Hepatocyte (in vitro differentiated cells): ENCODE measurements at places on chromosomes 11 and 22. TPM values are rescaled to one million over a fixed set of nuclear protein-coding genes. Genes with fewer than 3 reads are reported as not detected.
A peak's percentile ranks its signal among the peaks of the same experiment; 100 is the strongest.

GRCh38 chr11:62689421-62690183 is at the start of gene LRRN4CL:
Gene LRRN4CL, minus strand, starts transcription at chr11:62689530. Its CDS starts 1,022 bp downstream, at chr11:62688508.
- H3K36me3 ChIP-seq: no peaks in the 10 kb centered on the region
- H3K27ac ChIP-seq: peak within 1 kb of the TSS; percentile 60
- peaks cover 6% of the 10 kb centered on the region for H3K4me1 ChIP-seq
- H3K4me3 ChIP-seq: no peak within 1 kb of the TSS

GRCh38 chr11:57500515-57500914 is 15.0 kb downstream of the SLC43A1 start:
- DNase-seq: no peak
- H3K4me3 ChIP-seq: no peak overlapping the region
- no peak overlapping the region for H3K27ac ChIP-seq

- no peaks in the 10 kb centered on the region for H3K27me3 ChIP-seq
- H3K36me3 ChIP-seq: no peaks in the 10 kb centered on the region
- H3K27ac ChIP-seq: peak overlapping the region; percentile 75
- peak; percentile 36 for DNase-seq
- peaks cover 8% of the 10 kb centered on the region for H3K4me1 ChIP-seq
Observed at GRCh38 chr11:118715837-118716260, 36.4 kb upstream of the TREH start.

The RHOD gene
- 43.3 and 47.0 TPM in 2 replicates for total RNA-seq

GRCh38 chr11:128473636-128474035 is 113.7 kb downstream of the ETS1 start:
- peaks cover 24% of the 10 kb centered on the region for H3K4me1 ChIP-seq
- no peak for DNase-seq
- no peaks in the 10 kb centered on the region for H3K27me3 ChIP-seq
- no peaks in the 10 kb centered on the region for H3K36me3 ChIP-seq
- H3K27ac ChIP-seq: no peak overlapping the region
- H3K4me3 ChIP-seq: no peak overlapping the region

- no peak overlapping the region for H3K4me3 ChIP-seq
- no peaks in the 10 kb centered on the region for H3K36me3 ChIP-seq
- no peak for DNase-seq
- H3K27me3 ChIP-seq: no peaks in the 10 kb centered on the region
- H3K27ac ChIP-seq: no peak overlapping the region
Observed at GRCh38 chr22:25219948-25220442, 556 bp downstream of the CRYBB2 start.

GRCh38 chr11:73189315-73189714 is 28.8 kb upstream of the P2RY2 start:
- H3K27me3 ChIP-seq: no peaks in the 10 kb centered on the region
- no peak overlapping the region for H3K27ac ChIP-seq
- H3K36me3 ChIP-seq: no peaks in the 10 kb centered on the region

- H3K4me3 ChIP-seq: no peak overlapping the region
- peak overlapping the region; percentile 81 for H3K27ac ChIP-seq
- DNase-seq: peak; percentile 67
- no peaks in the 10 kb centered on the region for H3K27me3 ChIP-seq
Observed at GRCh38 chr11:58059007-58059350, 28.2 kb downstream of the OR6Q1 start.
